ENCODE measurements at places on chromosomes 11 and 22.

DNA sequence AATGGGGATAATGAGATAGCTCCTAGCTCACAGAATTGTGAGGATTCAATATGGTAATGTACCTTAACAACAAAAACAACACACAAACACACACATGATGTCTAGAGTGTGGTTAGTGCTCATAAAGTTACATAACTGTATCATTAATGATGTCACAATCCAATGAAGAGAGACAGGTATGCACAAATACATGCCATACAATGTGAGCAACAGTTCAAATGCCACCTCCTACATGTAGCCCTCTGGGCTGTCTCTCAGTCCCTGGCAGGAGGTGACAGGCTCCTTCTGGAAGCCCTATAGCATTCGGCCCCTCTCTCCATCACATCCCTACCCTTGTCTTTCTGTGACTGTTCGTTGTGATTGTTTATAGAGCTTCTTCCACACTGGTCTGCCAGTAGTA lies 8.3 kb upstream of the MICALL1 start:
- DNase-seq: no peak

DNA sequence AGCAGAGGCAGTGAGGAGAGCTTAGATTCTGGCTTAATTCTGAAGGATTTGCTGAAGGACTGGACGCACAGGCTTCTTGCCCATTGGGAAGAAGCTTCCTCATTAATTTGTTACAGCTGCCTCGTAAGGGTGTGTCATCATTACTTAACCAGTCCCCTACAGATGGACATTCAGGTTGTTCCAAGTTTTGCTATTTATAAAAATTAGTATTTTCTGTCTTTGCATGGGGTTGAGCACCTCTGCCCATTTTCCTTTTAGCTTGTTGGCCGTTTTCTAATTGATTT lies 38.1 kb downstream of the CAPN1 start:
- DNase-seq: no peak

GRCh38 chr11:35786188-35786587 lies 123.6 kb downstream of the TRIM44 start:
- no peak for DNase-seq

DNA sequence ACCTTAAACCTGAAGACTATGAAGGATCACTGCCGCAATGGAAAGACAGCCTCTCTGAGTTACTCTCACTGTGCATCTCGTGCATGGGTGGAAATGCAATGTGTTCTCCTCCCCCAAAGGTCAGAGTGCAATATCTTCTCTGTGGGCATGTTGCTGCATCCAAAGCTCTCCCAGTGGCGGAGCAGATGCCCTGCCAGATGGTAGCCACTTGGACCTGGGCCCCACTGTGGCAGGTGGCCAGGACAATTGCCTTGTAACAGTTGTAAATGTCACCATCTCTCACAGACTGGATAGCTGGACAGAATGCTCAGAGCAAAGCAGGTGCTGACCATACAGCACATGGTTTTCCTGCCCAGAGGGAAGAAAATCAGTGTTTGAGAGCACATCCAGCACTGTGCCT lies 542.0 kb downstream of the FAM181B start:
- DNase-seq: no peak

GRCh38 chr11:114738954-114739353 lies 60.6 kb downstream of the NXPE2 start:
- DNase-seq: peak; percentile 5

- DNase-seq: no peak
Measured at GRCh38 chr11:3614742-3615171, 27.0 kb downstream of the ART5 start.

DNA sequence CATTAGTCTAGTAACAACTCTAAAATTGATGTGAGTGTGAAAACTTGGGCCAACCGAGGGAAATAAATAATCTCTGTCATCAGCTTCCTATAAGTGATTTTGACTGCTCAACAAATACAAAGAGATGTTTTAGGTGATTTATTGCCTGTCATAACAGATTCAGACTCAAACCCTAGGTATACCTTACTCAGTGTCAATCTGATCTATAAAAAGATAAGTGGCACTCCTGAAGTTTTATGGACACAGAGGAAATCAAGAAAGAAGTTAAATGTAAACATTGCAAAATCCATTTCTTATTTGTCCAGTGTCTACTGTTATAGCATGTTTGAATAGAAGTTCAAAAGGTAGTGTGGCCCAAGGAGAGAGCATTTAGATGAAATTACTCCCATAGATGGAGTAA lies 30.4 kb upstream of the TYR start:
- DNase-seq: no peak

DNA sequence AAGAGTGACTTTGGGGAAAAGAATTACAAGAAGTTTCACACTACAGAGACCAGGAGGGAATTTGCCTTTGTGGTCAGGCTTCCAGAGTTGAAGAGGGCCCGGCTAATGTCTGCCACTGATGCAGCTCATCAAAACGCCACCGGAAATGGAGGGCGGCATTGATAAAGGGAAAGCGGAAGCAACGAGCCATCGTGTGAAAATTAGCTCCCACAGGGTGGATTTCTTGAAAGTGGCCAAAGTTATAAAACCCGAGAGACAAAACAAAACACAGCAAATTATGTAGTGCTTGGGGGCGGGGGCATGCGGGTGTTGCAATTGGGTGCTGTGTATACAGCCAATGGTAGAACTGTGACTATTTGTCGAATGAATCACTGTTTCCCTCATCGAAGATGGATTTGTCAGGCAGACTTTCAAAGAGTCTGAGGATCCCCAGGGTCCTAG lies 113.0 kb downstream of the ADAMTS15 start:
- DNase-seq: no peak
